Right hindlimb (tissue), 1 donor: ENCODE measurements at places on chromosomes 16 and 17.

DNA sequence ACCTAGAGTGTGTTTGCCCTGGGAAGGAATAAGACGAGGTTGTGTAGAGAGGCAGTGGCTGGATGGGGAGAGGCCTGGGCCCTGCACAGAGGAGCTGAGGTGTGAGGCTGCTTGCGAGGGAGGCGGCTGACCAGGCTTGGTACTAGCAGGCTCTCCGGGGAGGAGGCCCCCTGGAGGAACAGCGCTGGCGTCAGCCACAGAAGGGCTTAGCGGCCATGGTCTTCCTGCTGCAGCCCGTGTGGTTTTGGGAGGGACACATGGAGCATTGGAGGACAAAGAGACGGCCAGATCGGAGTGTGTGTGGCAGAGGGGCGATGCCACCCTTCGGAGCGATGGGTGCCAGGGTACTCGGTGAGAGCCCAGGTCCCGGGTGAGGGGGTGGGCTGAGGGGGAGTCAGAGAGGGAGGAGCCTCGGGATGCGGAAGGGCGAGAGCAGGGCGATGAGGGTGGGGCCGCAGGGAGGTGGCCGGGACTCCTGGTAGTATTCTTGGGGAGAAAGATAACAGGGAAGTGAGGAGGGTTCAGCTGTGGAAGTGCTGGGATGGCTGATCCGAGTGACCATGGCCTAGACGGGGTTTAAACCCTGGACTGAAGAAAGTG lies 8.3 kb downstream of the BANP start:
- no peak for DNase-seq

GRCh38 chr17:36930583-36930900 lies 6.7 kb upstream of the LHX1 start:
- no peak for DNase-seq

DNA sequence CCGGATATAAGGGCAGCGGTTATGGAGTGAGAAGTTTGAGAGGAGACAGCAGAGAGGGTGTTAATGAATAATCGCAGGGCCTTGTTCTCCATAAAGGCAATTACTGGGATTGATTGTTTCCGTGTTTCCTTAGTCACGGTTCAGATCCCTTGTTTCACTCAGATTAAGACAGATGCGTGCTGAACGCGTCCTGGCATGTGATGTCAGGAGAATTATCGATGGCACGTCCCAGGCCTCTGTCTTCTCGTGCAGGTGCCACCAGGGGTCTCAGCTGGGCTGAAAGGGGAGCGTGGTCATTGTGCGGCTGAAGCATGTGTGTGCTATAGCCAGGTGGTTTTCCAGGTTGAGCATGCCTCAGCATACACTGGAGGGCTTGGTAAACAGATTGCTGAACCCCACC lies 142.4 kb upstream of the NOL11 start:
- no peak for DNase-seq

GRCh38 chr16:59351305-59351903 lies 617.3 kb upstream of the GOT2 start:
- no peak for DNase-seq

- peak; percentile 62 for DNase-seq
Measured at GRCh38 chr17:18218756-18219415, 6.5 kb upstream of the LLGL1 start.

DNA sequence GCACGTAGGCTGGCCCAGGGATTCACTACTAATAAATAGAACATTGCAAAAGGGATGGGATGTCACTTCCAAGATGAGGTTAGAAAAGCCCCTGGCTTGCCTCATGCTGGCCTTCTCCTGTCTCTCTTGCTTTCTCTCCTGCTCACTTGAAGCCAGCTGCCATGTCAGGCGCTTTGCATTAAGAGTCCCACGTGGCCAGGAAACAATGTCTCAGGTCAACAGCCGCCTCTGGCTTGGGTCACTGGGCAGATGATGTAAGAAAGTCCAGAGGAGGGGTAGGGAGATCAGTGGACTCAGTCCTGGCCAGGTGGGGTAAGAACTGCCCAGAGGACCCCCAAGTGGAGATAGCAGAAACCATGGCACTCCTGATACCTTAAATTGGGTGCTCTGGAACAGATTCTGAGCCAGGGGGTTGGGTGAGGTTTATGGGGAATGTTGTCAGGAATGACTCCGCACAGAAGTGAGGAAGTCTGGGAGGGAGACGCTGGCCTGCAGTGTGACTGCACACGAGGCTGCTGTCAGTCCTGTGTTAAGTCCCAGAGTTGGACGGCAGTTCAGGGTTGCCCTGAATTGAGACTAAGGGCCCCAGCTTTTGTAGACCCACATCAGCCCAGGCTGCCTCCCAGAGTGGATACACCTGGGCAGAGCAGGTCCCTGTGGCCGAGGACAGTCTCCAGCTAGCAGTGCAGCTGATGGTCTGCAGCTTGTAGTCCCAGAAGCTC lies 17.7 kb downstream of the C16orf82 start:
- DNase-seq: no peak

DNA sequence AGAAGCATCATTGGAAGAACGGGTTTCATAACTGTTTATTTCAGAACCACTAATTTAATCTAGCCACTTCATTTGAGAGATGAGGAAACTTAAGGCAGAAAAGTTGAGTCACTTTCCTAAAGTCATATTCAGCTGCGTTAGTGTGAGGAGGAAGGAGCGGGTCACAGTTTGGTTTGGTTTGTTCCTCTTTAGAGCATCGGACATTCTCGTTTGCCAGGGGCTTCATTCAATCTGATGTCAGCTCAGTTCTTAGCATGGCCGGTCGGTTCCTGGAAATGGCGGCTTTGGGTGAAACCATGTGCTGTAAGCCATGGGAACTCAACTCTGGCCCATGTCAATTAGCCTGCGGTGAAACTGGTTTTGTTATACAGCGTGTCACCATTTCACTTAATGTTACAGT lies 186.5 kb downstream of the LGALS9B start:
- no peak for DNase-seq

DNA sequence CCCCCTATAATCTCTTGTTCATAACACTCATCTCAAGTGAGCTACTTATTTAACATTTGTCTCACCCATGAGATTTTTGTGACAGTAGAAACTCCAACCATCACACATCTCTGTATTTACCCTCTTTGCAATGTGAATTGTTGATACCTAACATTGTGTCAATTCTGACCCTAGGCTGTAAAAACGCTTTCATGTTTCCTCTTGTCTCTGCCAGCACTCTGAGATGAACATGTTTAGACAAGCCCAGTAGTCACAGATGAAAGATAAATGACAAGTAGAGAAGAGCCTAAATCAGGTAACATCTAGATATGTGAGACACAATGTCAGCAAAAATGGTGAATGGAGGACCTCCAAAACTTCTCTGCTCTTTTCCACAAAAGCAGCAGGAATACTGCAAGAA lies 1254.5 kb upstream of the GOT2 start:
- DNase-seq: no peak

DNA sequence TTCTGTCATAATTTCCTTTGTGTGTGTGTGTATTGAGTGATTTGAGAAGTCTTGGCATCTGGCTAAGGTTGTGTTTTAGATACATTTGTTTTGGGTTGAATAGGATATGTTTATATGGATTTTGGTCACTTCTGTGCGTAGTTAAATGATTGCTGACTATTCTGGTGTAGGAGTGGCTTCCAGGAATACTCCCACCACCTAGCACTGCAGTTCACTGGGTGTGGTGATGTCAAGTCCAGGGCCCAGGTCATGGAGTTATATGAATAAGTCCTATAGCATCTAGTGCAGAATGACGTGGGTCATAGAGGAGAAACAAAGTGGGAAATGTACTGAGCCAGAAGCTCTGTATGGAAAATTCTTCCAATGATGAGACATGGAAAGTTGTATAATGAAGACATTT lies 465.4 kb upstream of the CCL2 start:
- DNase-seq: no peak

- no peak for DNase-seq
Measured at GRCh38 chr17:57739402-57740234, 5.5 kb downstream of the CCDC182 start.

- no peak for DNase-seq
Measured at GRCh38 chr16:28151180-28151579, 60.6 kb downstream of the XPO6 start.

- no peak for DNase-seq
Measured at GRCh38 chr16:77195411-77195810, 3.8 kb upstream of the SYCE1L start.

- DNase-seq: no peak
Measured at GRCh38 chr17:66461343-66461995, 159.1 kb downstream of the PRKCA start.

GRCh38 chr16:69839240-69839688 lies 77.1 kb downstream of the WWP2 start:
- DNase-seq: no peak
